Dermis microvascular lymphatic vessel endothelial cell (primary cell): ENCODE measurements at places on chromosomes 2 and 18.

DNA sequence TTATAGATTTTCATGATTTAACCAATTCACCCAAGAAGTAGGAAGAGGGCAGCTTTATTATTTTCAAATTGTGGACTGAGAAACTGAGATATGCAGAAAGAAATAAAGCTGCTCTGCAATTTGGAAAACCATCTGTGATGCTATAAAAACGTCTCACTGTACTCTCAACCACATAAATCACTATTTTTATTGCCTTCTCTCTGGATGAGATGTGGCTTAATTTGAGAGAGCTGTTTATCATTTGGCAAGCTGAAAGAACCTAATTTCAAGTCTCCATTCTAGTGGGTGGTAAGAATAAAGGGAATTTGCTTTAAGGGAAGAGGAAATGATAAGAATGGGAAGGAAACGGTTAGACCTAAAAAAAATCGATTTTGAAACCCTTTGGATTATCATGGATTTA is 49.9 kb upstream of the CYP1B1 start:
- no peak for DNase-seq

GRCh38 chr2:146978577-146979555 is 866.0 kb upstream of the ACVR2A start:
- no peak for DNase-seq

DNA sequence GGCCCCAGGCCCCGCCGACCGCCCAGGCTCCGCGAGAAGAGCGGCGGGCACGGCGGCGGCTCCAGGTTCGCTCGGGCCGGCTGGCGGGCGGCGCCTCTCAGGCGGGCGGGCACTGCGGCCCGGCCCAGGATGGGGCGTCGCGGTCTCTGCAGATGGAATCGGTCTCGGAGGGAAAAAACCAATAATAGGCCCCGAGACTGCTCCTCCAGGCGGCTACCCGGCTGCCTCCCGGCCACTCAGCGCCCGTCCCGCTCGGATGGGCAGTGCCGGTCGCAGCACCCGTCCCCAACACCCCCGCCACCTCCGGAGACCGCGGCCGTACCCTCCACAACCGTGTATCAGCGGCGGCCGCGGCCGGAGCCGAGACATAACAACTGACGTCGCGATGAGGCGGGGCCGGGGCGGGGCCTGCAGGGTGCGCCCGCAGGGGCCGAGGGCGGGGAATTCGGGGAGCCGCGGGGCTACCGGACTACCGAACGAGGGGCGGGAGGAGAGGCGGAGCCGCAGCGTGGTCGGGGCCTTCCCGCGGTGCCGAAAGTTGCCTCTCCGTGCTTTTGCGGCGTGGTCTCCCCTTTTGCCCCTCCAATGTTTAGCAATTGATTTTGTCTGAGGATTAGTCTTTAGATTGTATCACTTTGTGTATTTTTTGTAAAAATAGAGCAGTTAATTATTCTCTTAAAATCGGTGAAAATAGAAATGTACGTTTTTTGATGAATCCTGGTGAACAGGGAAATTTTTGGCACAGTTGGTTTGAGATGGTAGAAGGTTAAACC is at the start of gene RNF103:
Gene RNF103, minus strand, starts transcription at position 372 of the 773 bp plus-strand sequence. CDS start 979 bp downstream, outside the sequence.
- DNase-seq = peak; percentile 93

DNA sequence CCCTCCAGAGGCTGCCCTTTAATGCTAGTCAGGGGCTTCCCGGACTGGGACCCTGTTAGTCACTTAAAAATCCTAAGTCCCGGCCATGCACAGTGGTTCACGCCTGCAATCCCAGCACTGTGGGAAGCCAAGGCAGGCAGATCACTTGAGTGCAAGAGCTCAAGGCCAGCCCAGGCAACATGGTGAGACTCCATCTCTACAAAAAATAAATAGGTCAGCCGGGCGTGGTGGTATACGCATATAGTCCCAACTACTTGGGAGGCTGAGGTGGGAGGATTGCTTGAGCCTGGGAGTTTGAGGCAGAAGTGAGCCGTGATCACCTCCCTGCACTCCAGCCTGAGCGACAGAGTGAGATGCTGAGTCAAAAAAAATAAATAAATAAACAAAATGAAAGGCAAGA is 17.2 kb upstream of the KCNG2 start:
- no peak for DNase-seq

DNA sequence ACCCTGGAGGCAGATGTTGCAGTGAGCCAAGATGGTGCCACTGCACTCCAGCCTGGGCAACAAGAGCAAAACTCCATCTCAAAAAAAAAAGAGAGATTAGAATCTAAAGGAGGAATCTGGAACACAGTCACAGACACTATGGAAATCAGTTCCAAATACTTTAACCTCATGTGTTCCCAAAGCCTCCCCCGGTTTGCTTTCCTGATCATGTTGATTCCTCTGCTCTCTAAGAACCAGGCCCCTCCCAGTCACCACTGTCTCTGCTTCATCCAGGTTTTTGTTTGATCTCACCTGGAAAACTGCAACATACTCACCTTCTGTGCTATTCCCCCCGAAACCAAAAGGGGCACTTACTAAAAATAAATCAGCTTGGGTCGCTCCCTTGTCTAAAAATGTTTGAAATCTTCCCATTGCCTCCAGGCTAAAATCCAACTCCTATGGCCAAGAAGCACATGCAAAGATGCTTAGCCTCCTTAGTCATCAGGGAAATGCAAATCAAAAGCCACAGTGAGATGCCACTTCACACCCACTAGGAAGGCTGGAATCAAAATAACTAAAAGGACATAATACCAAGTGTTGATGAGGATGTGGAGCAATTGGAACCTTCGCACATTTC is 6.2 kb upstream of the NEU2 start:
- DNase-seq = no peak

DNA sequence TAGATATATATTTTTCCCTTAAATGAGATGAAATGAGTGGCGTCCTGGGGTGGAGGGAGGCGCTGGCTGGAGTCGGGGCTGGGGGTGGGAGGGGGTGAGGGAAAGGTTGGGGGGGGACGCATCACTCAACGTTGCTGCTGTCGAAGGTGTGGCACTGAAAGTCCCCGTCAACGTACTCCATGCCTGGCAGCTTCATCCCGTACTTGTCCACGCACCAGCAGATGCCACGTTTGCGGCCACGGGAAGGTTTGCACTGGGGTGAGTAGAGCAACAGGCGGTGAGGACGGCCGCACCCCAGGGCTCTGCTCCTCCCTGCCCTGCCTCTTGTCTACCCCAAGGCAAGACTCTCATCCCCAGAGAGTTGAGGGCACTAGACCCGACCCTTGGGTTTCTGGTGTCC is 18.7 kb downstream of the IGFBP5 start:
- no peak for DNase-seq

DNA sequence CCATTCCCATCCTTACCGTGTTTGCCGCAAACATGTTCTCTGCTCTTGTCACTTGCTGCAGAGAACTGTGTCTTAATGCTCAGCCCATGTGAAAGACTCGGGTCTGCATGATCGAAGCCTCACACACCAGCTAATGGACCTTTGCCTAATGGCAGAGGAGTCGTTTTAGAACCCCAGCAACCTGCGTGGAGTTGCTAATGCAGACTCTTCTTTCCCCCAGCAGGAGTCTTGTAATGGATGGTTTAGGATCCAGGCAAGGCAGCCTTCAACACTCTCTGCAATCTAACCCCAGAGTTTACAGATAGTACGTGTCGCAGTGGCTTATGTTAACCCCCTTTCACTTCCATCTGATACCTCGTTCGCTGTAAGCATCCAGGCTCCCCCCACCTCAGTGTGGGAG is 316.4 kb downstream of the AGAP1 start:
- no peak for DNase-seq

DNA sequence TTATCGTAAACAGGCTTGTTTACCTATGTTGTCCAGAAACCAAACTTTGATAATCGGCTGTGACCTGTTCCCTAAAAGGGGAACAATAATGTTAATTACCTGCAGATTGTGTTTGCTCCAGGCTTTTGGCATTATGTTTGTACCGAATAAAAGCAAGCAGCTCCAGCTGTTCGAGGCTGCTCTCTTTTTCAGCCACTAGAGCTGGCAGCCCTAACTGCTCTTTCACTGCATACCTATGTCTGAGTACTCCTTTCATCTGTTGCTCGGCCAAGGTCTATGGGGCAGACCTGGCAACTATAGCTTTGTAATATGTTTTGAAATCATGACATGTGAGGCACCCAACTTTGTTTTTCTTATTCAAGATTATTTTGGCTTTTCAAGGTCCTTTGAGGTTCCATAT is 77.8 kb upstream of the EHBP1 start:
- DNase-seq = no peak

DNA sequence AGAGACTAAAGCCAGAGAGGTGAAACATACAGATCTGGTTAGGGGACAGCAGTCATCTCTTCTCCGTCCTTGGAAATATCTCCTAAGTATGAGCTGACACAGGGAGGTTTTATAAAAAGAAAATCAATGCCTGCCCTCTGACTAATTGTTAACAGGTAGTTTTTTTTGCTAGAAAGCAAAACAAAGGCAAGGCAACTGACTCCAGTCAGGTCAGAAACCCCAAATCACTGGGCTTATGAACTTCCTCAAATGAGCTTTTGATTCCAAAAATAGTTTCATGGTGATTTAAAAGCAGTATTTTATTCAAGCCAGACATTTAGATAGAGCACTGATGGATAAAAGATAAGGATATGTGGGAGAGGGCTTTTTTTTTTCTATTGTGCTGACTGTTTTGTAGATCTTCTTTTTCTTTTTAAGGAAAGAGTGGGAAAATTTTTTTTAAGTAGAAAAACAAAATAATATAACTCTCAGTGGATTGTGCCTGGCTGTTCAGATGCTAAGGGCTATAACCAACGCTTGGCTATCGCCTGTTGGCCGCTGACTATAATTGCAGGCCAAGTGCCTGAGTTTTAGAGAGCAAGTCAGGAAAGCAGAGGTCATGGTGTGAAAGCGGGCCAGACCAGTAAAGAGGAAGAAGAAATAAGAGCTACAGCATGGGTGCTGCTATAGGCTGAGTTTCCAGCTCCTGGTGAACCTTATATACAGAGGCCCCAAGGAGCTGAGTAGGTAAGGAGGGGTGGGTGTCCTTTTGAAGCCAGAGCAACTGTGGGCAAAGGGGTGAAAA is 44.9 kb downstream of the MRPL35 start:
- DNase-seq = no peak

DNA sequence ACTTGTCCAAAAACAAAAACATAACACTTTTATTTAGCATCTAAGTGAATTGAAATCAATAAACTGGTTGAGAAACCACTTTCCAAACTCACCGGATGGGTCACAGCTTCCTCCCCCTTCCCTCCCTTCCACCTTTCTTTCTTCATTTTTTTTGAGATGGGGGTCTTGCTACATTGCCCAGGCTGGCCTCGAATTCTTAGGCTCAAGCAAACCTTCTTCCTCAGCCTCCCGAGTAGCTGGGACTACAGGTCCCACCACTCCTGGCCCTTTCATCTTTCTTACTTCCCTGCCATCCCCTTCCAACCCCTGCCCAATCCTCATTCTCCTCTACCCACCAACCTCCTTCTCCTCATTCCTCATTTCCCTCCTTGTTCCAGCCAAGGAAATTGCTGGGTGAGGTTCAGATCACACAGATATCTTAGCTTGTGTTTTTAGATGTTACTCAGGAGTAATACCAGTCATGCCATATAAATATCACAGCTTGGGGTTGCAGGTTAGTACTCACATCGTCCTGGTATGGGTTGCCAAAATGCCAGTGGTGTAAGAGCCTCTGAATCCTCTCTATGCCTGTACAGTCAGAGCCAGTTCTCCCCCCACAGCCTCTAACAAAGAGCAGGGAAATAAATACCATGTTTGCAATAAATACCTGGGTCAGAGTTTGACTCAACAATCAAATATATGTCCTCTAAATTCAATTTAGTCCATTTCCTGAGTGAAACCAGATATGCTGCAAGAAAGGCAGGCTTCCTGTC is 132.7 kb upstream of the NDUFV2 start:
- DNase-seq = no peak

GRCh38 chr18:47215554-47216138 is 35.8 kb downstream of the SKOR2 start:
- DNase-seq = peak; percentile 33

DNA sequence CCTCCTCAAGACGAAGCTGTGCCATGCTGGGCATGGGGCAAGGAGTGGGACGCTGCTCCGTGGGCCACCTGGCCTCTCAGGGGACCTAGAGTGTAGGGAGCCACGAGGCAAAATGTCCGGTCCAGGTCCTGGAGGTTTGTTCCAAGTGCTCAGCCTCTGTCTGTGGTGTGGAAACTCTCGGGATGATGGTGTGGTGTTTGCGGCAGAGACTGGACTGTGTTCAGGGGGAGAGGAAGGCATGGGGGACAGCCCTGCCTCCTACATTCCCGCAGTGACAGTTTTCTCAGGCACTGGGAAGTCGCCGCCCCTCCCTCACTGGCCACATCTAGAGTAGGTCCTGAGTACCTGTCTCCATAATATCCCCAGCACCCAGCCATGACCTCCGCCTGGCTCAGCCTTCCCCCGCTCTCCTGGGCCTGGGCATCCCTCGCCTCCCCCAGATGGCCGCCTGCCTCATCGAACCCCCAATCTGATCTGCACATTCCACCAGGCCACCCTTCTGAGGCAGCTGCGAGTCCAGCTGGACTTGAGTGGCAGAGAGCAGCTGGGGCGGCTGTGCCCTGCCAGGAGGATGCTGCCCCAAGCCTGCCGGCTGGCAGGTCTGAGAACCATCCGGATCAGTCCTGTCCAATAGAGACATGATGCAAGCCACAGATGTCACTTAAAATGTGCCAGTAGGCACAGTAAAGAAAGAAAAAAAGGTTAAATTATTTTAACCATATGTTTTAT is 6.2 kb downstream of the KCNIP3 start:
- DNase-seq = no peak

- DNase-seq = no peak
Measured at GRCh38 chr2:224069172-224069571, 30.1 kb upstream of the SERPINE2 start.

- DNase-seq = no peak
Measured at GRCh38 chr2:68969736-68970490, 4.5 kb upstream of the GKN1 start.

DNA sequence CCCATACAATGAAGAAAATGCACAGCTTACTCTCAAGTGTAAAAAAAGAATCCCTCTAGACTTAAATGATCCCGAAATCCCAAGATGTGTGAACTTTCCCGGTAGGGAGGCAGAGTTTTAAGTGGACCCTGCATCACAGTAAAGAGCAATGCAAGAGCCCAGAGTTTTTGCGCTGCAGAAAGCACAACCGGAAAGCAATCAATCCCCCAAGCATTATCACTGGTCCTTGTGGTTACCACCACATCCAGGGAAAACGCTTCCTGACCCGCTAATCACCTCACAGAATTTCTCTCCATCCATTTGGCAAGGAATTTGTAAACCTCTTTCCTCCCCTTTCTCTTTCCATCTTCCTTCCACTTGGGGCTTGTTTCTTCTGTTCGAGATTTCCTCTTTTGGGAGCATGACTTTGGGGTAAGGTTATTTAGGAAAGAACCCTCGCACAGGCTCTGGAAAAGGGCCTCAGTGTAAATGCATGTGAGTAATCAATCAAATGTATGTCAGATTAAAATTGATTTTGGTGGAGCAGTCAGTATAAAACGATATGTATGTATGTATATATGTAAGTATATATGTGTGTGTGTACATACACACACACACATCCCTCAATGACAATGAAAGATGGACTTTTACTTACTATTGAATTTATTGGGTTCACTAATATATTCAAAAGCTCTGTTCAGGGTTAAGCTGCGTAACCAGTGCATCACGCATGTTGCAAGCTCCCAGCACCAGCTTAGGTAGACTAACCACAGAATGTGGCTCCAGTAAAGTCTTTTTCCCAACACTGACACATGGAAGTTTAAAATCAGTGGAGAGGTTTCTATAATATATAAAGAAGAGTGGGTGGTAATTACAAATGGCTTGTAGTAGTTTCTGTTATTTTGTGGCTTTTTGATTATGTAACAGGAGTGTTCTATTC is 1.6 kb downstream of the PLCL1 start:
- DNase-seq = no peak
